ENCODE measurements at places on chromosomes 7 and 10. TPM values are rescaled to one million over a fixed set of nuclear protein-coding genes. Genes with fewer than 3 reads are reported as not detected.

The PSD gene
- total RNA-seq, result 0.35 TPM

DNA sequence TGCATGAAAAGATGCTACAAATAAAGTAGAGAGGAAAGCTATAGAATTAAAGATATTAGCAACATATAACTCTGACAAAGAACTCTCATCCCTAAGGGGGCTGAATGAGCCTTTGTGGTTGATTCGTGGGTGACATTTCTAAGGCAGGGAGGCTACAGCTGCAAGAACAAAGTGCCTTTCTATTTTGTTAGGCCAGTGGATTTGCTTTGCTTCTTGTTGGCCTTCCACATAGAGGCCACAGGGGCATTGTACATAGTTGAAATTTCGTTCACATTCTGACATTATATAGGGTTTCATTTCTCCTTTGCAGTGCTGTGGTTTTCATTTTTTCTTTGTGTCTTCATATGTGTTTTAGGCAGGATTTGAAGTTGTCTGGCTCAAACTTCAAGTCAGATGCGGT lies 819.2 kb upstream of the C7orf33 start:
- no peak for DNase-seq

DNA sequence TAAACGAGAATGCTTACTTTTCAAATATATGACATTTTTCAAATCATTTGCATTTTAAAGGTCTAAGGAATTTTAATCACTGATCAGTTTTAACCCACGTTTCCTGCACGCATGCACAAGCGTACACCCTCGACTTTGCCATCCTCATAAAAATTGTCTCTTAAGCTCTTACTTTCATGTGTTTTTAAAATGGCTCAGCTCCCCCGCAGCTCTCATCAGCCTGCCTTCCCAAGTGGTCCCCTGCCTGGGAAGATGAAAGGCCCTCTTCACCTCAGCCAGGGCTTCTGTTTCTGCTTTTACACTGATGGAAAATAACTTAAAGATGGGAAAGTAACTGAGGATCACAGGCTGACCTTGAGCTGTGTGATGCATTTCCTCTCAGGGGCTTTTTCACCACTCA lies 131.6 kb upstream of the LSM8 start:
- no peak for DNase-seq

The ARHGAP22 gene
- total RNA-seq, result 65.8 TPM

- peak; percentile 42 for DNase-seq
Measured at GRCh38 chr7:64951250-64951848, 39.5 kb downstream of the ZNF117 start.

DNA sequence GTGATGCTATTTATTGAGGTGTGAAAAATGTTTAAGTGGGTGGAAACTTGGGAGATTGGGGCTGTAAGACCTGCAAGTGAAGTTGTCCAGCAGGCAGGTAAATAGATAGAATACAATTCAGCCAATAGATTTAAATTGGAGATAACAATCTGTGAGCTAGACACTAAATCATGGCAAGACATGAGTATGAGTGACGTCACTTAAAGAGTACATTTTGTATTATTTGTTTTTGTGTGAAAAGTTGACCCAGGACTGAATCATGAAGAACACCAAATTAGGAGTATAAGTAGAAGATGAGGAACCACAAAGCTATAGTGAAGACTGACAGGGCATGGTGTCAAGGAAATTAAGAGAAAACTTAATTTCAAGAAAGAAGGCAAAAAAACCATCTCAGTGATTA lies 249.1 kb upstream of the SEMA3C start:
- DNase-seq, result no peak

DNA sequence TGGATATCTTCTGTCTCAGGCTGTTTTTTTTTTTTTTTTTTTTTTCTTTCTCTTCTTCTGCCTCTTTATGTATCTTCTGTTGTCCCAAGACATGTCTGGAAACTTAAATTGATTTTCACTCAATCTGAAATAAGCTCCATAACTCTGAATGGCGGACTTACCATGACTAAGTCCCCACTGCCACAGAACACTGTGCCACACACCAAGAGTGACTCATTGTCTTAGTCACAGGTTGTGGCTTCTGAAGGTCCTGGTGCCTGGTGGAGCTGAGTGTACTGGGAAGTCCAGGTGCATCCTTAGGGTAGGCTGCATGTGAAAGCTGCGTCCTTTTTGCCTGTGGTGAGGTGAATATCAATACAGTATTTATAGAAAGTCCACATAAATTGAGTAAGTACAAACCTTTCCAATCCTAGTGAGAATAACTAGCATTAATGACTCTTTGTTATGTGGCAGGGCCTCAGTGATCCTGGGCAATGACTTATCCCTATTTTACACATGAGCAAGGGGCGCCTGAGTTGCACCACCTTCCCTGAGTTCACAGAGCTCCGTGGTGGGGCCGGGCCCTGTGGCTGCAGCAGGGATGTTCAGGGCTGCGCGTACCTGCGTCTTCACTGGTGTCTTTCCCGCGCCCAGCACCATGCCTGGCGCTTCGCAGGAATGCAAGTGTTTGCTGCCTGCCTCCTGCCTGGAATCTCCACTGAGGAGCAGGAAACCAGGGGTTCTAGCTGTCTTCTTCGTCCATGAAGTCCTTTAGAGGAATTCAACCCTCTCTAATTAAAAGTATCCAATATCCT lies 4.3 kb downstream of the PFKP start:
- DNase-seq, result peak; percentile 93

GRCh38 chr7:25262586-25262985 lies 34.3 kb upstream of the NPVF start:
- no peak for DNase-seq

GRCh38 chr7:48035967-48036478 lies 680 bp downstream of the C7orf57 start:
- DNase-seq, result no peak

The FAM13C gene
- total RNA-seq, result 1.7 TPM

The TMEM178B gene
- total RNA-seq, result 3.1 TPM

DNA sequence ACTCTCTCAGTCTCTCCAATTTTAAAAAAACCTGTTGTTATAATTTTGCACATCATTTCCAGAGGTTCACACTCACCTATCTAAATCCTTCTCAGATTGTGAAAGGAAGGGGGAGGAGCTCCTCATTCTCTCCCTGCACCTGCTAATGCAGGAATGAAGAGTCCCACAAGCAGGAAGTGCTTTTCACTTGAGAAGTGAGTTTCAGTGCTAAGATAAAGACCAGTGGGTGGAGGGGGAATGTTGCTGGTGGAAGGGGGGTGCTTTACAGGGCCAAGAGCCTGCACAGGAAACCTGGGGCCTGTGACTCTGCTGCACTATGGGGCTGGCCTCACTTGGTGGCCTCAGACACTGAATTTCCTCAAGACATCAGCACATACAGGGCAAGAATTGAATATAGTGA lies 176.4 kb downstream of the PTPN20 start:
- no peak for DNase-seq

DNA sequence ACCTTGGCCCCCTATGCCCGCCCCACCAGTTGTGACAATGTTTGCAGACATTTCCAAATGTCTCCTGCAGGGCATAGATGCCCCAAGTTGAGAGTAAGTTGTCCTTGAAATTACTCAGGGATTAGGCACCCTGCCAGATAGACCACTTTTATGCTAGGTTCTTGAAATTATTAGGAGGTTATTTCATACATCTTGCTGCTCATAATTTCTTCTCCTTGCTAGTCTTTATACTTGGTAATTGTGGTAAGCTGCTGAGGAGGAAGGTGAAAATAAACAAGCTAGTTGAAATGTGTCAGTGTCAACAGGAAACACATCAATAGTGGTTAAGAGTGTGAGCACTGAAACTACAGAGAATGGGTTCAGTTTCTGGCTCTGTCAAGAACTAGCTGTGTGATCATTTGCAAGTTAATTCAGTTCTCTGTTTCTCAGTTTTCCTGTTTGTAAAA lies 63.7 kb upstream of the AOAH start:
- no peak for DNase-seq

DNA sequence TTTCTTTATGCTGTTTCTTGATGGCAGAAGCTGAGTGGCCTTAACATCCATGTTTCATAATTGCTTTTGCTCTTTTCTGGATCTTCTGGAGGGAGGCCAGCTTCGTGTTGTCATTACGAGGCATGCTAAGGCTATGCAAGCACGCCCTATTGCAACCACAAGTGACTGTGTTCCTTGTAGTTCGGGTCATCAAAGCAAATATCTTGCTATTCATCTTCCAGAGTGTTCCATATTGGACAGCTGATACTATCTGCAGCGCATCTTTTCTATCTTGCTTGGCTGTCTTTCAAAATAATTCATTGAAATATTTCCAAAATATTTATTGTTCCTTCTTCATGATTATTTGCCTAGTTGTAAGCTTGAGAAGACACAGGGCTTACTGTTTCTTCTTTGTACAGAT lies 5.0 kb downstream of the EPHB6 start:
- no peak for DNase-seq

- DNase-seq, result no peak
Measured at GRCh38 chr7:33590916-33591315, 314.4 kb upstream of the BMPER start.

The IL15RA gene
- 47.7 TPM for total RNA-seq

- DNase-seq, result no peak
Measured at GRCh38 chr7:106382129-106382528, 97.3 kb upstream of the NAMPT start.

The EVX1 gene
- not detected for total RNA-seq

GRCh38 chr7:84744385-84744784 lies 442.5 kb downstream of the SEMA3D start:
- no peak for DNase-seq

The C7orf57 gene
- 0.64 TPM for total RNA-seq

DNA sequence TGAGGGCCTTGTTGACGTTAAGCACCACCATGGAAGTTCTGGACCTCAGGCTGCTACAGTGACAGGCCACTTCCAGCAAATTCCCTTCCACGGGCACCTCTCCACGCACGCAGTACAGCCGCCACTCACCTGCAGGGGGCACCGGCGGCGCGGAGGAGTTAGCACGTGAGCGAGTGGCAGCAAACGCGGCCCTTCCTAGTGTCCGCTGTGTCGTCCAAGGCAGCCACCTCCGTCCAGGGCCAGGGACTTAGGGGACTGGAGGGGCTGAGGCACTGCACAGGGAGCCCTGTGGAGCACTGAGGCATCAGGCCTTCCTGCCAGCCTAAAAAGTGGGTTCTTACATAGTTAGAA lies 164.4 kb downstream of the SVIL start:
- no peak for DNase-seq

GRCh38 chr10:16949816-16950215 lies 132.6 kb upstream of the RSU1 start:
- no peak for DNase-seq

The HMX3 gene
- not detected for total RNA-seq

The GPR26 gene
- not detected for total RNA-seq

The APBB1IP gene
- total RNA-seq, result 0.47 TPM

The VIPR2 gene
- total RNA-seq, result not detected

- no peak for DNase-seq
Measured at GRCh38 chr7:93889261-93889660, 1.3 kb downstream of the TFPI2 start.

DNA sequence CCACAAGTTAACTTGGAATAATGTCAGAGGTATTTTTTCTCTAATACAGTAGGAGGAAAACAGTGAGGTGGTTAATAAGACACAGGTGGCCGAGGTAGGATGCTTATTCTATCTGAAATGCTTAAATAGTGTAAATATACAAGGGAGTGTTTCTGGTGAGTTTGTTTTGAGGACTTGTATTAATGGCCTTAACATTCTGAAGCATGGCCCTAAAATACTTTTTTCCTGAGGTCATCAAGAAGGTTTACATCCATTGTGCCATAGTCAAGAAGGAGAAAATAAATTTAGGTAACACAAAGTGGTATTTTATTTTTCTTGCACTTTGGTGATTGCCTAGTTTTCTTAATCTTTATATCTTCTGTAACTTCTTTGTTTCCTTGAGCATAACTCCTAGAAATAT lies 18.8 kb downstream of the GNAI1 start:
- DNase-seq, result no peak

GRCh38 chr7:151119902-151120301 lies 33.6 kb downstream of the AGAP3 start:
- no peak for DNase-seq

DNA sequence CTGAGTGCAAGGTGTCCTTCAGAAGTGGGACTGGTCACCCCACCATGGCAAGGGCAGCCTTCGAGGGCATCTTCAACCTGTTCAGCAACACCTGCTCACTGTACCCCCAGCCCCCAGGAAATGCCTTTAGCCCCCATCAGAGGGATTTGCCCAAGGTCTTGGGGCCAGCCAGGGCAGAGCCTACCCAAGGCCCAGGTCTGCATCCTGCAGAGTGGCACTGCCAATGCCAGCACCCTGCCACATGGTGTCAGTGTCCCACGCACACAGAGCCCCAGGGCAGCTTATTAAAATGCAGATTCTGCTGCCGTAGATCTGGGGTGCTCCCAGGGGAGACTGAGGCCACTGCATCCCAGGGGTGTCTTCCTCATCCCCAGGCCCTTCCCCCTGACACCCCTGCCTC lies 106.2 kb upstream of the KCTD7 start:
- no peak for DNase-seq

DNA sequence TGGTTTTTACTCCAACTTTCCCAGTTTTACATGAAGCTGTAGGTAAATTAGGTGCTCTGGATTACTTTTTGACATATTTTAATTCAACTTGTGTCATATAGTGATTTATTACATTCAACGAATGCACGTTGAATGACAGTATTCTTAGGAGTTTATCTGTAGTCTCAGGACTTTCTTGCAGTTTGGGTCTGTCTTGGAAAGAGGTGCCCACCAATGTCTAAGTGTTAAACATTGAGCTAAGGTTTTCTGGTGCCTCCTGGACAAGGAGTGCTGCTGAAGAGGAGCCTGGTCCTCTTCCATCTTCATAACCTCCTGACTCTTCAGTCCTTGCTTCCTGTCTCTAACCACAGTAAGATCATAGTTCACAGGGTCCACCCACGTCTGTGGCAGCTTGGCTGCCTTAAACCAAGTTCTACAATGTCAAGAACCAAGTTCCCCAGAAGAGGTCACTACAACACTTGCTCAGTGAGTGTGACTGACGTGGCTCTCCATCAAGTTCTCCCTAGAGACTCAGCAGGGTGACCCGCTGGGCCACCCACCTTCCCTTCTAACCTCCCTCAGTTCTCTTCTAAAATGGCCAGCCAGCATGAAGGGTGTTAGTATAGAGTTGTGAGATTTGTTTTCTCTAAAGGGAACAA lies 6.1 kb downstream of the NPY start:
- DNase-seq, result no peak

DNA sequence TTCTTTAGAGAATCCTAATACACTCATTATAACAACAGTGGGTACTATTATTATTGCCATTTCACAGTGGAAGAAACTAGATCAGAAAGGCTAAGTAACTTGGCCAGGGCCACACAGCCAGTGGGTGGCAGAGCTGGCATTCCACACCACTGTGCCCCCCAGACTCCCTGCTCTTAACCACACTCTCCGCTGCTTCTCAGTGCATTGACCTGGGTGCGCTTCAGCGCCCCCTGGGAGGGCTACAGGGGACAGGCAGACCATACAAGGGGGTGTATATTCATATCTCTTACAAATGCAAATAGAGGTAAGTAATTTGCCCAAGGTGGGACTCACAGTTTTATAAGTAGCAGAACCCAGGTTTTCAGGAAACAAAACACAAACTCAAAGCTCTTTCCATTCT lies 77.0 kb upstream of the NMT2 start:
- no peak for DNase-seq

DNA sequence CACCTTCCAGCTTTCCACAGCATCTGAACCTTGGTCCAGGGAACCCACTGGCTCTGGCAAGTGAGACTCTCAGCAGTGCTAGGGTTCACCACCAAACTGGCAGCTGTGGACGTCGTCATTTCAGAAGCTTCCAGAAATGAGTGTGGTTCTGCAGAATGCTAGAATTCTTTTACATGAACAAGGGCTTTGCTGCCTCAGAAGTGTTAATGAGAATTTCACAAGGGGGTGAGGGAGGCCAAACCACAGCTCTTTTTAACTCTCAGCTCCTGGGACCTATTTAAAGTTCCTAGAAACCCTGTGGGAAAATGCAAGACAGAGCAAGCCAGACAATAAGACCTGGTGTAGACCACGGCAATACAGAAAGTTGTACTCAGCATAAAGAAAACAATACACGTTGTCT lies 129.3 kb upstream of the BET1 start:
- no peak for DNase-seq
